Vagina (tissue), 2 donors: ENCODE measurements at places on chromosomes 6 and 20.

DNA sequence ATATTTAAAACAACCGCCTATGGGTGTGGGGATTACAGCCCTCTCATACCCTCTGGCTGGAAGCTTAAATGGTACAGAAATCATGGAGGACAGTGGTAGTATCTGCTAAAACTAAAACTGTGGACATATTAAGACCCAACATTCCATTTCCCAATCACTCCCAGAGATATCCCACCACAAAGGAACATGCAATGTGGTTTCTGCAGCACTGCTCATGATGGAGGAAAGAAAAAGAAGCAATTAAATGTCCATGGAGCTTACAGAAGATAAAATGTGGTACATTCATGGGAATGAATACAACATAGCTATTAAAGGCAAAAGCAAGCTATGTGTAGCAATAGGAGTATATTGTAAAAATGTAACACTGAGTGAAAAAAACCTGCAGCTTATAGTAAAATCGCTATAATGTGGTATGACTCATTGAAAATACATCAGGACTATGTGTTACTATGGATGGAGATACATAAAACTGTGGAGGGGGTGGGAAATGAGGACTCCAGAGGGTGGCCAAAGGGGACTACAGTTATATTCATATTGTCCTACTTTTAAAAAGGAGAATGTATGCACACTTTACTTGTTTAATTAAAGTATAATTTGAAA lies 22.9 kb upstream of the NNAT start:
- H3K36me3 ChIP-seq = no peaks in the 10 kb centered on the region
- H3K4me3 ChIP-seq = no peak overlapping the region
- H3K27ac ChIP-seq = no peak overlapping the region
- no peaks in the 10 kb centered on the region for H3K27me3 ChIP-seq
- no peaks in the 10 kb centered on the region for H3K4me1 ChIP-seq

- H3K4me1 ChIP-seq = peaks cover 21% of the 10 kb centered on the region
- DNase-seq = no peak
- H3K27me3 ChIP-seq = no peaks in the 10 kb centered on the region
These were observed 146.2 kb upstream of the SMLR1 start for GRCh38 chr6:130681028-130681427.

DNA sequence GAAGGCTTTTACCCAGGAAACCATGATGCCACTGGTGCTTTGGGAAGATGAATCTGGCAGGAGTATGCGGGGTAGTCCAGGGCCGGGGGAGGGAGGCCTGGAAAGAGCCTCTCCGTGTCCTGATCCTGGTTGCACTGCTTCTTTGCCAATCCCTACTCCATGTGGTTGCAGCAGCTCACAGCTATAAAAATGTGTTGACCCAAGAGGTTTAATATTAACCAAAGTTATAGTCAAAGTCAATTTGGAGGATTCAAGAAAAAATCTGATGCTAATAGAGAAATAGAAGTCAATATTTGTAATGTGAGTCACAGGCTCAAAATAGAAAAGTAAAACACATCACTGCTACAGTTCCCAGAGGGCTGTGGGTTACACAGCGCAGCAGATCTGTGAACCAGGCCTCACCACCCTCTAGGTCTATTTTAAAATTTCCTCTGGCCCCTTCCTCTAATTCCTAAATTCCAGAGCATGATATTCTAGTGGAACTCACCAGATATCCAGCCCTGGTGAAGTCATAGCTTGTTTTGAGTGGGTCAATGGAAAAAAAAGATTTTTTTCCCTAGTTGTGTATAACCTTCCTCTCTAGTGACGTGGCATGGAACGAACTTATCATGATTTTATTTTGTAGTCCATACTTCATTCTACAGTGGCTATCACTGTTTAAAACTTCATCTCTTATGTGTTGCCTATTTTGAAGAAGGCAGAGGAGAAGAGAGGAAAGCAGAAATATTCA lies 63.2 kb upstream of the BMP2 start:
- no peak for DNase-seq
- H3K27ac ChIP-seq = peak overlapping the region; percentile 62
- H3K4me1 ChIP-seq = peaks cover 20% of the 10 kb centered on the region
- no peaks in the 10 kb centered on the region for H3K27me3 ChIP-seq

DNA sequence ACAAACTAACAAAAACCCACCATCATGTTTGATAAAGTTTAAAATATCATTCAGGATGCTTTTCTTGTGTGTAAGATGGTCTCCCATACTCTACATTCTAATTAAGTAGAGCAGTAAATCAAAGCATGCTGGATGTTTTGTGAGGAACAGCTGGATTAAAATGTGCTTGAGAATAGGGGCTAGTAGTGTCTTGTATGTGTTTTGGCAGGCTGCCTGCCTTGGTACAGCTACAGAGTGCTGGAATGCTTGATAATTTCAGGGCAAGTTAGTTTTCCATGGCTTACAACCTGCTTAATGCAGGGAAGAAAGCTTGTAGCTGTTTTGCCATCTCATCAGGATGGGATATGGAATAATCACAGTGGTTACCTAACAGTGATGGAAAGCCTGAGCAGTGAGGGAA lies 636.6 kb upstream of the MMS22L start:
- H3K27ac ChIP-seq = no peak overlapping the region
- H3K4me1 ChIP-seq = no peaks in the 10 kb centered on the region
- DNase-seq = no peak
- H3K27me3 ChIP-seq = no peaks in the 10 kb centered on the region
